ENCODE measurements at places on chromosomes 13 and 19.

DNA sequence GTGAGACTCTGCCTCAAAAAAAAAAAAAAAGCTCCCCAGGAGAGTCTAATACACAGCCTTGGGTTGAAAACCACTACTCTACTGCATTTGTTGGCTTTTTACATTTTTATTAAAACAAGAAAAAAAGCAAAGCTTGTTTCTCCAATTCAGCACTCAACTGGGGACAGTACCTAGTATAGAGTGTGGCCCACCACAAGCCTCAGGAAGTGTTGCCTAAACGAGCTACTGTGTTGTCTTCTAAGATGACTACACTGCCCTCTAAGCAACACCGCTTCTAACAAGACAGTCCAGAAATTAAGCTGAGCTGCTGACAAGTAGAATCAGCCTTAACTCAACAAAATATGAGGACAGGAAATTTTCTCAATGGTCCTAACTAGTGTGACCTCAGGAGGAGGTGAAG, 522.2 kb downstream of the FGF9 start:
- no peak for DNase-seq

- no peak for DNase-seq
Measured at GRCh38 chr13:49749848-49750247, 42.6 kb downstream of the KPNA3 start.

DNA sequence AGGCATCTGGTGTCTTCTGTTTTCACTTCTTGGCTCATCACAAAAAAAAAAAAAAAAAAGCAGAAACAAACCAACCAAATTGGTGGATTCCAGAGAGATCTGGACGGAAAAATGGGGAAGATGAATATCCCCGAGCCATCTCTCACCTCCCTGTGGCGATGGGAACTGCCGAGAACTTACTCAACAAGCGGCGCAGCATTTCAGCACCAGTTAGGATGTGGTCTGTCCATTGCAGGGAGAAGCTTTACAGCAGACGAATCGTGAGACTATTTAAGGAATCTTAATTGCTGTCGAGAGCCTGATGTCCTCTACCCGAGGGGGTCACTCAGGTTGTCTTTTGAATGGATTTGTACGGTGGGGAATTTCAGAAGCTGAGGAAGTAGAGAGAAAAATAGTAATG, 17.3 kb upstream of the KDM4B start:
- no peak for DNase-seq

DNA sequence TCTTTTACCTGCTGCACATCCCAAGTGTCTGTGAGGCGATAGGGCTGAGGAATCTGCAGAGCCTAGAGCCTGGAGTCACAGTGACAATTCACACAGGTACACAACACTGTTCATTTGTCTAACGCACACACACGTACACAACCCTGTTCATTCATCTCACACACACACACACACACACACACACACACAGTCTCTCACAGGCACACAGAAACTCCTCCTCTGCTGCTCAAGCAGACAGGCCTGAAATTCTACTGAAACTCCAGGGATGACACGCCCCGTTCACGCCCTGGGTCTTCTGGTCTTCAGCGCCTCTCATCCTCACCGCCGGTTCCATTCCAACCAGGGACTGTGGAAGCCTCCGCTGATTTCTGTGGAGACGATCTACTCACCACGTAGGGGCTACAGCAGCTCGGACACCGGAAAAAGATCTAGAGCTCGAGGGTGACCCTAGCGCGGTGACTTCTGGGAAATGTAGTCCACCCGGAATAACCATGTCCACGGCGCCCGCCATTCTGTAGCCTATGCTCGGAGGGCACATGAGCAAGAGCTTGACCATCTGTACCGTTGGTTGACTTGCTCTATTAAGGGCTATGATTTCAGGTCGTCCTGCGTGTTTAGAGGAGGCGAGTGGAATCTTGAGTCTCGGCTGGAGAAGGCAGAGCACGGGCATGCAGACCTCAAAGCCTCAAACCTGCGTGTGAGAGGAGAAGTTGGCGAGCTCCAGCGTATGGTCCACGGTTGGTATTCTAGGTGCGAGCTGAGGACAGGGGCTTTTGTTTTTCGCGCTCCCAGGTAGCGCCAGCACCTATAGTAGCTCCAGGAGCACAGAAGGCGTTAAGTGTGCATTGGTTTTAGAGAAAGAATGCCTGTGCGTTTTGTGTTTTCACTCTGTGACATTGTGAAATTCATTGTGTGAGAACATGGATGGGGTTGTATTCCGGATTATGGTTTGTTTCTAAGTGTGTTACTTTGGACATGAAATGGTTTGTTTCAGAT, 33.4 kb downstream of the ZNF45 start:
- DNase-seq, result peak; percentile 72

GRCh38 chr19:46229442-46229841, at the start of gene IGFL1:
Gene IGFL1, plus strand, starts transcription at chr19:46229742. Its CDS starts 33 bp downstream, at chr19:46229775.
- no peak for DNase-seq

DNA sequence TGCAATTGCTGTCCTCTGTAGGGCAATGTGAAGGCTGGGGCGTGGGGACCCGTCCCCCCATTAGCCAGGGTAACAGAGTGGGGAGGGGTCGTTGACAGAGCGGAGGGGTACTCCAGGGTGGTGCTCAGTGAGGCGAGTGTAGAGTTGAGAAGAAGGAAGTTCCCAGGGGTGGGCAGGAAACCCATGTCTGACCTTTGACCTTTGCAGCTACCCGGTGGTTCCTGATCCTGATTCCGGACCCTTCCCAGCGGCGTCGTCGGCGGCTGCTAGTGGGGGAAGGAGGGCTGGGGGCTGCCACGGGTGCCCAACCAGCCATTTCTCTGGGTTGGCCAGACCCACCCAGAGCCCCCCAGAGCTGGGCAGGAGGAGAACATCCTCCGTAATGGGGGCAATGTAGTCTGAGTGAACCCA, 2.1 kb upstream of the PLVAP start:
- no peak for DNase-seq

DNA sequence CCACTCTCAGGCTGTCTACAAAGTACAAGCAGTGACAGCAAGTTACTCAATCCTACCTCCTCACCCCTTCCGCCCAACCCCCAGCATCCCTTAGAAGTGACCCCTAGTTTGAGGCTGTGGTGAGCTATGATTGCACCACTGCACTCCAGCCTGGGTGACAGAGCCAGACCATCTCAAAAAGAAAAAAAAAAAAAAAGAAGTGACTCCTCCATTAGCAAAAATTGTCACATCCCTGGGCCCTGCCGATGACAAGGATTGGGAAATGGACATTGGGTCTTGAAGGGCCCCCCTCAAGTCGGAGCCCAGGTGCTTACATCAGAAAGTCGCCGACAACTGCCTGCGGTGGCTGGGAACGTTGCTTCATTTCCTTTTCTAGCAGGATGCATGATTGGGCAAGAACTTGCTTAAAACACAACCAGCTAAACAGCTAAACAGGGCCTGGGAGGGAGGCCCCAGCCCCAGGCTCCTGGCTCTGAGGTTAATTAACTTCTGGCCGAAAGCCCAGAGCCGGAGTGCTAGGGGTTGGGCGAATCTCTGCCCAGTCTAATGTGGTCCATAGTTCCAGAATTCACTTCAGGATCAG, 15.3 kb downstream of the RAB3D start:
- peak; percentile 37 for DNase-seq

- DNase-seq, result no peak
Measured at GRCh38 chr13:84380866-84381265, 498.6 kb upstream of the SLITRK1 start.

DNA sequence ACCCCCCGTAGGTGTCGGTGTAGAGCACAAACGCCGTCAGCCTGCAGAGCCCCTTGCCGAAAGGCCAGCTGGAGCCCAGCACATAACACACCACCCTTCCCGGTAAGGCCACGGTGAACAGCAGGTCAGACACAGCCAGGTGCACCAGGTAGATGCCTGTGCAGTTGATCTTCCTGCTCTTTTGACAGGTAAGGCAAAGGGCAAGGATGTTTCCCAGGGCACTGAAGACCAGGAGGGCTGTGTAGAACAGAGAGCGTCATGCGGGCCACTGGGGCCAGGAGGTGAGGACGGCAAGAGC, 92.6 kb upstream of the TM9SF2 start:
- DNase-seq, result no peak

Data from activated naive CD8-positive, alpha-beta T cell treated with anti-CD3 and anti-CD28 coated beads, Interleukin-2, amount 50 U/mL, for 24 hours (primary cell).